Head of caudate nucleus (tissue), 42 donors: ENCODE measurements at places on chromosomes 4 and X.

DNA sequence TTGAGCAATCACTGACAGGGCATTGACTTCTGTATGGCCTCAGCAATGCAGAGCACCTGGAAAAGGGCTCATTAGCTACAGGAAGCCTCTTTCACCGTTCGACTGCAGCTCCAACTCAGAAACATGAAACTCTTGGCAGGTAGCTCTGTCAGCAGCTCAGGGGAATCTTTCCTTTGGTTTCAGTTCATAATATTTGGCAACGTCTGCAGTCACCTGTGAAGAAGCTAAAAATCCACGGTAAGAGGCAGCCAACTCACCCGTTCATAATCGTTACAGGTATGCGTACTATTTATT is 354.9 kb downstream of the CAMK2D start:
- DNase-seq: no peak

DNA sequence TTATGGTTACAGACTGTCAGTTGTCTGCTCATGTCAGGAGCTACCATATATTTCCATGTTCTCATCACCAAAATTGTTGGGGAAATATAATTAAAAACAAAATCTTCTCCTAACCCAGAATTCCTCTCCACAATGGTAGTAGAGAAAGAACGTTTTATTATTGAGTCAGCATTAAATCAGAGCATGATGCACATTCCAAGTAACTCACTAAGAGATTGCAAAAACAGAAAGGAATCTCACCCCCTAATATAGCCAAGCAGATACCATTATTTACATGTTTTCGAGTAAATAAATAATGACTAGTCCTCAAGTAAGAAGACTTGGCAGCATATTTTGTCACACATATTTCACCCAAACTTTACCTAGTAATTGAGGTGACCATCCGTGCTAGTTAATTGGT is 36.2 kb upstream of the ARHGEF6 start:
- DNase-seq: no peak

DNA sequence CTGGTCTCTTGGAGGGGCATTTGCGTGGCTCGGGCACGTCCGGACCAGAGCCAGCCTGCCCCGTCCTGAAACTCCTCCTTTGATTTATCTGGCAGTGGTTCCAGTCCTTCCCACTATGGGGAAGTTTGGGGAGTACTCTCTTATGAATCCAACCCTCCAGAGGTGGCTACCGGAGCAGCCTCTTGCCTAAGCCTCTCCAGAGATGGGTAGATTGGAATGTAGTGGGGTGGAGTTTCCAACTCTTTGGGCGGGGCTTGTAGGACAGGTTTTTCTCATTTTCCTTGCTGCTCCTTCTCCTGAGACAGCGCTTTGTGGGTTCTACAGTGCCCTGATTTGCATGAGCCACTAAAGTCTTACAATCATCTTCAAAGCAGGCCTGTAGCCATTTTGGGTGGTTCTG is 60.1 kb upstream of the XAGE1B start:
- no peak for DNase-seq

- peak; percentile 71 for DNase-seq
Observed at GRCh38 chr4:38563707-38564495, 100.1 kb upstream of the KLF3 start.

GRCh38 chrX:42755815-42756214 is 22.1 kb downstream of the PPP1R2C start:
- peak; percentile 42 for DNase-seq

DNA sequence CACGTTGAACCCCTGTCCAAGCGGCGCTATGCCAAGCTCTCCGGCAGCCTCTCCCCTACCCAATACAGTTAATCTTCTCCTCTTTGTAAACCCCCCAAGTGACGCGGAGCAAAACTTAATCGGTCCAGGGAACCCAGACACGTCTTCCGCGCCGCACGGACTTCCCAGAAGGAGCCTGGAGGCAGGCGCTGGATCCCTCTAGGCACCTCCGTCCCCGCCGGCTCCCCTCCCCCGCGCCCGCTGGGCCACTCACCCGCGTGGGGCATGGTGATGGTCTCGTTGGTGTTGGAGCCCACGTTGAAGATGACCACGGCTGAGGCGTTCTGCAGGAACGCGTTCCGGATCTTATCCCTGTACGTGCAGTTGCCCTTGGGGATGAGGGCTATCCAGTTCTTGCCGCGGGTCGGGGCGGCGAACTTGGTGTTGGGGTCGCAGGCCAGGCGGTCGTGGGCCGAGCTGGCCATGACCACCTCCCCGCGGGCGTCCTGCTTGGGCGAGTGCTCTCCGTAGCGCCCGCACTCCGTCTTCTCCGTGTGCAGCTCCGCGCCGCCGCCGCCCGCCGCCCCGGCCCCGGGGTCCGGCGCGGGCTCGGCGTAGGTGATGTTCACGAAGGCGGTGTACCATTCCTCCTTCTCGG is 1.1 kb downstream of the RNF150 start:
- DNase-seq: no peak

DNA sequence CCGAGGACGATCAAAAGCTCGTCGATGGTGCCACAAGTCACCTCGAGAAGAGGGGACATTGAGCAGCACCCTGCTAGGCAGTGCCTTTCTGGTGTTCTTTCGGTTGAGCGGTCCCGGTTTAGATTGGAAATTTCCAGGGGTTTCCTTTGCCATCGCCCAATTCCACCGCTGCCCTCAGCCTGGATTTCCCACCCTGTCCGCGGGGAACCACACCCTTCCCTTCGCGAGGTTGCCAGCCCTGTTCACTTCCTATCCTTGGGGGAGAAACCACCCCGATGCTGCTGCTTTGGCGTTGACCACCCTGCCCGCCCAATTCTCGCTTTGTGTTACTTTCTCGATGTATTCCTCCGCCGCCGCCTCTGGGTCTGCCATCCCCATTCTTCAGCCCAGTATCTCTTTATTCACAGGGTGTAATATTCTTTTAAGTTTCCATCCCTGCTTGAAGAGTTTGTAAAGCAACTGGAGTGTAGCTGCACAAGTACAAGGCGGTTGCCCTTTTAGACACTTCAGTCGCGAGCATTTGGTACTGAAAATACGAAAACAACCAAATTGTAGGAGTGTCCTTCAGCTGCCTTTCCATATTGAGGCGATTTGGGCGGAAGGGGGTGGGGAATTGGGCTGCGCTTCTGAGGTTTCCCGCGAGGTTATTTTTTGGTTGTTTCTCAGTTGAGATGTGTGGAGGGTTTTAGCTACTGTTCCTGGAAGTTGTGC is 1.1 kb downstream of the OGT start:
- peak; percentile 36 for DNase-seq

- no peak for DNase-seq
Observed at GRCh38 chrX:106780264-106780663, 22.2 kb upstream of the TBC1D8B start.

DNA sequence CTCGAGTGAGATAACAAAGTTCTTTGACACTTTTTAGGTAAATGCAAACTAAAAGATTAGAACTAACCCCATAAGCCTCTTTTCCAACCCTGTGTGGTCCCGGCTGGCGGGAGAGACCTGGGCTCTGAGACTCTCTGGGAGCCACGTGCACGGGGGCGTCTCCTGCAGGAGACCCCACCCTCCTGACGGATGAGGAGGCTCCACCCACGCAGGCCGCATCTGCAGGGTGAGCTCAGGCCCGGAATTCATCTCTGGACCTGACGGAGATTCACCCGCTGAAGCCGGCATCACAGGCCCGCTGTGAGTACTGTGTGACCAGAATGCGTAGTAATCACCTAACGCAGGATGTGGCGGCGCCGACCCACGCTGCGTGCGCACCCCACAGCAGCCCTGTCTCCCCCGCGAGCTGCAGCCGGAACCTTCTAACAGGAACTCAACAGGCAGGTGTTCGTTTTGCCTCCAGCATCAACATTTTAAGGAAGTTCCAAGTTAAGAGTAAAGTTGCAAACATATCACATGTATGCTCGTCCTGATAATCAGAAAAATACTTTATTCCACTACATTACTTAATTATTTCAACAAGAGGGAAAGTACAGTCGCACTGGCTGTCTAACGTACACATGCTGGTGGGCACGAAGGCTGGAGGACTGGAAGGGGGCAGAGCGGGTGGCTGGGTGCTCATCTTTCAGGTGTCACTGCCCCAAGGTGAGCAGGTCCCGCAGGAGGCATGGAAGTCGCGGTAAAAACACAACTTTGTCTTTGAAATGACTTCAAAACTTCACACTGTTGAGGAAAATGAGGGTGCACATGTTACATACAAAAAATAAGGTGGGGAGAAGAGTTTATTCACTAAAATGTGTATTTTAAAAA is 44.5 kb downstream of the FGFRL1 start:
- DNase-seq: peak; percentile 46
